ENCODE measurements at places on chromosomes 4 and X. TPM values are rescaled to one million over a fixed set of nuclear protein-coding genes. Genes with fewer than 3 reads are reported as not detected.

Gene HERC5
- 17.2 TPM for total RNA-seq

Gene TCEAL5
- total RNA-seq = not detected

Gene VCX3B
- not detected for total RNA-seq

Gene HAUS7
- total RNA-seq = 43.1 TPM

Gene DCAF8L2
- total RNA-seq = not detected

Gene DTHD1
- not detected for total RNA-seq

Gene SCD5
- 0.68 TPM for total RNA-seq

Gene CLIC2
- 0.98 TPM for total RNA-seq

Gene NDUFC1
- 56.2 TPM for total RNA-seq

Gene ZFX
- 70.8 TPM for total RNA-seq

Gene TGIF2LX
- not detected for total RNA-seq

All from H9 (cell line).